Activated CD8-positive, alpha-beta memory T cell treated with anti-CD3 and anti-CD28 coated beads for 48 hours (primary cell): ENCODE measurements at places on chromosomes 5 and 9.

GRCh38 chr5:142287096-142287972, 37.5 kb downstream of the SPRY4 start:
- no peak for DNase-seq

GRCh38 chr9:124894741-124895170, 32.8 kb downstream of the ARPC5L start:
- DNase-seq: no peak

DNA sequence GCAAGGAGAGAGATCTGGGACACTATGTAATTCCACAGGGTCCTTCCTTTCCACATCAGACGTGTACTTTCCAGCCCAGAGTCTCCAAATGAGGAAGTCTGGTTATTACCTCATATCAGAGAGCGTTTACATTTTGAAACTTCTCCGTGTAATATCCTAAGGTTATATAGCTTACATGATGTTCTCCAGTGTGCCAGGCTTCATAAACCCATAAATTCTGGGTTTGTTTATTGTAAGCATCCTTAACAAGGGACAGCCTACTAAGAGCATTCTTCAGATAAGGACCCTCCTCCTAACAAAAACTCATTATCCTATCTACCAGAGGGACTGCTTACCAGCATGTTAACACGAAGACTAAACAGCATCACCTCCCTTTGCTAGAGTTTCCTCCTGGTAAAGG, 17.9 kb downstream of the SRFBP1 start:
- no peak for DNase-seq

DNA sequence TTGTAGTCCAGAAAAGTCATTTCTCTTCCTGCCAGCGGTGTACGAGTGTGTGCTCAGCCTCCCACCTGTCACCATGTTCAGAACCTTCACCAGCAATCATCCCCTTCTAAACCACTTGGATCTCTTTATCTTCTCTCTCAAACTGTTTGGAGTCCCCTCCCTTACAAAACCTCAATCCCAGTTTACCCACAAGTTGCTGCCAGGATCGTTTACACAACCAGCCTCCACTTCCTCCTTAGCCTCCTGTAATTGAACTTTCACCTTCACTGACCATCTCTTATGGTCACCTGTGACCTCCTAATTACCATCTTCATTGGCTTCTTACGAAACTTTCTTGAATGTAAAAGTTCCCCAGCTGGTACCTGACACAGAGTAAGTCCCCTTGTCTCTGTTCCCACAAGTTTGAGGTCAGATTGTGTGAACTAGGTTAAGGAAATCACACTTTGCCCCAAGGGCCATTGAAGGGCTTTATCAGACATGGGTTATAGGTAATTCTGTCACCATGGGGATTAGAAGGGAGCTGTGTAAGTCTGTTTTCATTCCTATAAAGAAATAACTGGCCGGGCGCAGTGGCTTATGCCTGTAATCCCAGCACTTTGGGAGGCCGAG, 20.0 kb downstream of the RNF44 start:
- no peak for DNase-seq

GRCh38 chr5:88487066-88487465, 218.4 kb upstream of the TMEM161B start:
- no peak for DNase-seq

GRCh38 chr5:29982457-29982856, 1211.0 kb upstream of the CDH6 start:
- no peak for DNase-seq

GRCh38 chr9:123656565-123656964, 273.4 kb downstream of the DENND1A start:
- no peak for DNase-seq

DNA sequence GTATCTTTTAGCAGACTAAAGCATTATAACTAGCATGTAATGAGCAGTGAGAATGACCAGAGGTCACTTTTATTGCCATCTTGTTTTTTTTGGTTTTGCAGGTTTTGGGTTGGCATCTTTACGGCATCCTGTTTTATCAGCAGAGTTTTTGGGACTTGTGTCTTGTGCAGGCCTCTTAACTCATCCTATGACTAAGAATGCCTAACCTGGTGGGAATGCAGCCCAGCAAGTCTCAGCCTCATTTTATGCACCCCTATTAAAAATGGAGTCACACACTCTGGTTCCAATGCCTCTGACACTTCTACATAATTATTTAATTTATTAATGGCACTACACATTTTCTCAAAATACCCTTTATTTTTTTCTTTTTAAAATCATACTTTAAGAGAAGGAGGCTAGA, 726.5 kb upstream of the RIOK2 start:
- DNase-seq: no peak

- DNase-seq: no peak
Observed at GRCh38 chr5:24703934-24704333, 59.2 kb upstream of the CDH10 start.

DNA sequence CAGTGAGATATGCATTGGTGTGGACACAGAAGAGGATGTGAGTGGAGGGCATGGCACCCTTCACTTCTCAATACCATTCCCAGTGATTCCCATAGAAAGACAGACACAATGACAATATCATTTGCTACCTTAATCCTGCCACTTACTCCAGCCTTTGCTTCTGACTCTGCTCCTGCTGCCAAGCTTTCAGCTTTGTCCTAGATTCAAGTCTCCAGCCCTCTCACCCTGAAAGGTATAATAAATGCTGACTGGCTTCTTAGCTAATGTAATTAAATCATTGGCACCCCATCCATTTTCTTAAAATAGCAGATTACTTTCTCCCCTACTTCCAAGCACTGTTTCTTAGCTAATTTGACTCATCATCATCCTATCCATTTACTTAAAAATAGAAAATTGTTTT, 41.1 kb upstream of the CDC42SE2 start:
- DNase-seq: no peak

GRCh38 chr5:125668884-125669283, 754.3 kb upstream of the GRAMD2B start:
- DNase-seq: no peak

GRCh38 chr5:124729720-124730359, 16.6 kb downstream of the ZNF608 start:
- DNase-seq: no peak

DNA sequence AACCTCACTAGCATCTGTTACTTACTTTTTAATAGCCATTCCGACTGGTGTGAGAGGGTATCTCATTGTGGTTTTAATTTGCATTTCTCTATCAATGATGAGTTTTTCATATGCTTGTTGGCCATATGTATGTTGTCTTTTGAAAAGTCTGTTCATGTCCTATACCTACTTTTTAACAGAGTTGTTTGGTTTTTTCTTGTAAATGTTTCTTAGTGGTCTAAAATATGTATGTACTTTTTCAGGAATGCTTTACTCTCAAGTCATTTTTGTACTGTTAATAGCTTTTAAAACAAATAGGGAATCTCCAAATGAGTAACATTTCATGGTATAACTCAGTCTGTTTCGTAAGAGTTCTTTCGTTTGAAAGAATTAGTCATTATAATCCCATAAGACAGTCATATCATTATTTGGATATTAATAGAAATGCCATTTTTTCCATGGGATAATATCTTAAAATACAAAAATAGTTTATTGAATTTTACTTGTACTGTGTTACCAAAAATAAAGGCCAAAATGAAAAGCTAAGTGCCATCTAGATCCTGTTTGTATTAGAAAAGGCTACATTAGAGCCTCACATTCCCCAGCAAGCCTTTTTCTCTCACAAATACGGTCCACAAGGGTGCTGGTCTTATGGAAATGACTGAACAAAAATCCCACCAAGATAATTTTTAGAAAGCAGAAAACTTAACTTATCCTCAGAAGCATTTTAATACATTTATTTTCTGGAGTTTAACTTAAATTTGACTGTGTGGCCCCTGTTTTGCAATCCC, 247.7 kb downstream of the PJA2 start:
- DNase-seq: no peak

- no peak for DNase-seq
Observed at GRCh38 chr5:164475339-164475977, 970.0 kb downstream of the MAT2B start.

DNA sequence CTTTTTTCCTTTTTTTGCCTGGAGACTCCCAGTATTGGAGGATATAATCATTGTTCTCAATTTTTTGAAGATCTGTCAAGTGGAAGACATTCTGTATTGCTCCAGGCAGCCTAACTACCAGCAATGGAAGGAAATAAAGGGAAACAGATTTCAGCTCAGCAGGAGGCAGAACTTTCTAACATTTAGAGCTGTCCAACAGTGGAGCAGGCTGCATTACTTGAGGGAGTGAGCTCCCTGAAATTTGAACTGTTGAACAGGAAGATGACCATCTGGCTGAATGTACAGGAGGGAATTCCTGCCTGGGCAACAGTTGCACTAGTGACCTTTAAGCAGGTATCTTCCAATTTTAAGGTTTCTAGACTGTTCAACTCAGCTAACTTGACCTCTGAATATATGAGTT, 1.1 kb upstream of the GAPVD1 start:
- no peak for DNase-seq

GRCh38 chr9:86186696-86187095, 72.8 kb downstream of the C9orf153 start:
- DNase-seq: no peak

GRCh38 chr9:99663856-99664255, 157.8 kb upstream of the NR4A3 start:
- DNase-seq: no peak

- no peak for DNase-seq
Observed at GRCh38 chr5:121024416-121025311, 560.6 kb downstream of the PRR16 start.

GRCh38 chr9:85554349-85554748, 187.4 kb downstream of the AGTPBP1 start:
- no peak for DNase-seq

- no peak for DNase-seq
Observed at GRCh38 chr5:36598045-36598444, 8.4 kb upstream of the SLC1A3 start.

- DNase-seq: no peak
Observed at GRCh38 chr5:30891660-30892059, 301.8 kb upstream of the CDH6 start.

- DNase-seq: no peak
Observed at GRCh38 chr9:102445181-102445747, 549.9 kb upstream of the CYLC2 start.

DNA sequence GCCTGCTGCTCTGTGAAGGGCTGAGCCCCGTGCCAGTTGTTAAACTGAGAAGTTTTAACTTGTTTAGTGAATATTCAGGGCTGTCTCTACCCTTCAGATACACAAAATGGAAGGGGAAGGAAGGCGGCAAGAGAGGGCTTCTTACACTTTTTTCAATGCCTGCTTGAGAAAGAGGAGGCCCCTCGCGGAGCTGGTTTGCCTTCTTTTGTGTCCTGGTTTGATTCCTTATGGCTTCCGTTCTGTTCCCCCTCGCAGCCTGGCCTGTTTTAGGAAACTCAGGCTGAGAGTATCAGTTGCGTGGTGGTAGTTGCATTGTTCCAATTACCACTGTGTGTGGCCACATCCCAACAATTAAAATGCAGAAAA, 1.0 kb downstream of the FAM53C start:
- no peak for DNase-seq

DNA sequence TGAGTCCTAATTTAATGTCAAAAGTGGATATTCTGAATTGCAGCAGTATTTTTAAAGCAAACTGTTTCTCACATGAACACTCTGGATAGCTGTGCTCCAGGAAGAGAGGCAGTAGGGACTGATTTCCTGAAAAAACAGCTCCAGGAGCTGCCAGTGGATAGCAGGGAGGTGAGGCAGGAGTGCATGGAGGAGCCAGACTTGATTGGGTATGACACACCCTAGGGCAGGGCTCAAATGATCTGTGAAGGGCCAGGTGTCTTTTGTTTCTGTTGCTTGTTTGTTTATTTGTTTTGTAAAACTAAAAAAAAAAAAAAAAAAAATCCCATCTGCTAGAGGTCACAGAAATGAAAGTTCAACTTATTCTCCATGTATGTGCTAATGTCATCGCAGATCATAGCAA, 83.4 kb downstream of the ADRB2 start:
- DNase-seq: no peak

DNA sequence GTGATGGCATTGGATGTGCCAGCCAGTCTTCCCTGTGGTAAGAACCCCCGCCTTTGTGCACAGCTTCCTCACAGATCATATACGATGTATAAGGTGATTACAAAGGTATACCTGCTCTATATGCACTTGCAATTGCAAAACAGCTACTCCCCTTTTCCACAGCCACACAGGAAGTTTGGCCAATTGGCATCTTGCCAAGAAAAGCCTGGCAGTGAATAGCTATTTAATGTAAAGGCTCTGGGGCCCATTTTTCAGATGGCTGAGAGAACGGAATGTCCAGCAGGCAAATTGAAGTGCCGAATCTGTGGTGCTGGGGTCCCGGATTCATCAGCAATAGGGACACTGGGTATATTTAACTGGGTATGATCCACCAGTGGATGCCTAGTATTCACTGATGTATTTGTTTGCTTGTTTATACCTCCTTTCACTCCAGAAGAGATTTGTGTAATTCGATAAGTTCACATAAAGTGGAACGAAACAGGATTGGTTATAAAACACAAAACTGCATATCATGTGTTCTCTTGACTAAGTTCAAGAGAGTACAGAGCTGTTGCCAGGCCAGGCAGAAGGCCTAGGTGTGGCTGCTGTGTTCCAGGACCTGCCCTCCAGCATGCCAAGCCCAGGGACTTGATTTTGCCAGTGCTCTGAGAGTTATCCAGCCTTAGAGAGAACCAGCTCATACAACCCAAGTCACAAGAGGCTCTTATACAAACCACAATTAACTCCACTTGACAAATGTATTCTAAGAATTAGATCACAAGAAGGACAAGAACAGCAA, 27.7 kb upstream of the GABRP start:
- no peak for DNase-seq

DNA sequence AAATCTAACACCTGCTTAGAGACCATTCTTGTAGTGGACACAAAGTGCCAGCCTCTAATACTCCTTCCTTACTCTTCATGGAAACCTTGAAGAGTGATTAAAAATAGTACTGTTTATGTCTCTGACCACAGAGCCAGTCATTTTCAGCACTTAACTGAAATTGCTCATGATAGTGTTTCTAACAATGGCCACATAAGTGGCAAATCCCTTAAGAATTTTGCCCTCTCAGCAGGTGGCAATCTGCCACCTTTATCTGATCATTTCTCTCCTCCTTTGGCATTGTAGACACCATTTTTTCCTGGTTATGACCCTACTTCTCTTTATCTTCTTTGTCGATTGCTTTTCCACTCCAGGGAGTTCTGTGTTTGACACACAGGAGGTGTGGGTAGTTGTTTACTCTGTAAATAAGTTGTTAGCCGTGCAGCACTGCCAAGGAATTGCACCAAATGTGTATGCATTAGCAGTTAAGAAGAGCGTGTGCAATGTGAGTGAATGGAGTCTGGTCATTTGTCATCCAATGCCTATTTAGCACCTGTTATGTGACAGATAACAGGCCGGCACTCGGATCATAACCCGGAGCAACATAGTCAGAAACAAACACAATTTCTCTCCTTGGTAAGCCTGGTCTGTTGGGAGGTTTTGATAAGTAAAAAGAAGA, 36.8 kb upstream of the STARD4 start:
- no peak for DNase-seq
